ENCODE measurements at places on chromosomes 7 and 10. TPM values are rescaled to one million over a fixed set of nuclear protein-coding genes. Genes with fewer than 3 reads are reported as not detected.

The PTEN gene
- 41.7 TPM for total RNA-seq

The HDAC9 gene
- total RNA-seq, result 2.0 TPM

The PTF1A gene
- total RNA-seq, result not detected

The JMJD1C gene
- total RNA-seq, result 123 TPM

The RSPH10B gene
- 0.69 TPM for total RNA-seq

The CEP41 gene
- 13.0 TPM for total RNA-seq

The ZNF25 gene
- 0.36 TPM for total RNA-seq

The CLEC2L gene
- total RNA-seq, result 1.5 TPM

The SAP25 gene
- total RNA-seq, result 5.3 TPM

The PAPOLB gene
- 0.90 TPM for total RNA-seq

DNA sequence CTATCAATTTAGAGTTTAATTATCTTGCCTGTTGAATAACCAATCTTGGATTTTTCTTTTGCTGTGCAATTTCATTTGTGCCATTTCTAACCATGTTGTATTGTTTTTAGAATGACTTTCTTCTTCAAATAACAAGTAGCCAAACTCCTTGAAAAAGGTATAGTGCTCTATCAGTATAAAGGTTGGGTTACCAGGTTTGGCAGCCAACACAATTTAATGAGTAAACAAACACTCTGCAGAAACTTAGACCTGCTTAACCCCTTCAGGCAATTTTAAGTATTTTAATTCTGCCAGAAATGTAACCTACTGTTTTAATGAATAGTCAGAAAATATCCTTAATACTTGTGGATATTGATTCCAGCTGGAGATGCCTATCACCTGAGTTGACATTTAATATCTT lies 299.8 kb downstream of the ARL4A start:
- DNase-seq, result no peak

DNA sequence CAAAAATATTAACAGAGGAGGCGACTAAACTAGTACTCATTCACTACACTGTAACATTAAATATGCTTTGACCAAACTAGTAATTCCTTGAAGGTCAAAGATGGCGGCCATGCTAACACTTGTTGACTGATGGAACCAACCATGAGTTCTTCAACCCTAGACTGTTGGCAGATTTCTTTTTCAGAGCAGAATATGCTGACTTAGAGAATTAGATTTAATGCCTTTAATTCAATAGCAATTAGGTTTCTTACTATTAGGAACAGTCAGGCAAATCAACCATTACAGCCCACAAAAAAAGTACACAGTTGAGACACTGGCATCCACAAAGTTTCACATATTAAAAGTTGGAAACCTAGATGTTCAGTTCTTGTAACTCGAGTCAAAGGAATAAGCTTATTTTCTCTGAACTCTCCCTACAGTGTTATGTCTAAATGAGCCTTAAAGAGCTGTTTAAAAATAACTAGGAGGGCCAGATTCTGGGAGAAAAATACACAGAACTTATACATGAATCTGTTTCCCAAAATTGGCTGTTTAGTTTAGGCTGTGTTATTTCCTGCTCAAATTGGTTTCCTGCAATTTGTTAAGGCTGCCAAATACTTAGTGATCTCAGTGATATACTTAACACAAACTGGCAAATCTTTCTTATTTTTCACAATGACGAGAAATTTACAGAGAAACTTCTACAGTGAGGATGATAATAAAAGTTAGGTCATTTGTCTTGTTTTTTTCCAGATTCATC lies 17.6 kb downstream of the CHCHD3 start:
- DNase-seq, result no peak

DNA sequence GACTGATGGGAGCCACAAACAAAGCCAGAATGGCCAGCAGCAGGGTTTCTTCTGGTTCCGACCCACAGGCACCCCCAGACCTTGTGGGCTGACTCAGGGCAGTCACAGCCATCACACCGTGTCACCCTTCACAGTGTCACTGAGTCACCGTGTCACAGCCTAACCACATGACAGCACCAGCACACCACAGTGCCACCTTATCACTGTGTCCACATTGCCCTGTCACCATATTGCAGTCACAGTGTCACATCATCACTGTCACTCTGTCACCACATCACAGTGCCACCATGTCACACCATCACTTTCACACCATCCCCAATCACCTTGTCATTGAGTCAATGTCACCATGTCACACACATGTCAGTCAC lies 77.0 kb downstream of the OAT start:
- DNase-seq, result peak; percentile 29

DNA sequence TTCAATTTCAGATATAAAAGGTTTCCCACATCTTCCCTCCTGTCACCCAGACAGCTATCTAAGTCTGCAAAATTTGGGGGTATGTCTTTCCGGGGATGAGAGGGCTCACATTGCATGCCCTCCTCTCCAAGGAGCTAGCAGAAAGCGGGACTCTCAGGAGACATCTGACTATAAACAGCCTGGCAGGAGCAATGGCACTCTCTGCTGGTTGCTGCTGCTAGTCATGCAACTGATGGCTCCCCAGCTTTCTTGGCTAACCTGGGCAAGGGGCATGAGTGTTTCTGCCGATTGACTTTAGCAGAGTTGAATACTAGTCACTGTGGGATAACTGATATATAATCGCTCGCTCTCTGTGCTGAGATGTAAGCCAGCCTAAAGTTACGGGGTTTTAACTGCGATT lies 12.0 kb downstream of the TBX20 start:
- DNase-seq, result peak; percentile 59

GRCh38 chr7:50421043-50421442 lies 29.1 kb downstream of the FIGNL1 start:
- DNase-seq, result peak; percentile 49

GRCh38 chr7:53094827-53095226 lies 59.4 kb downstream of the POM121L12 start:
- no peak for DNase-seq

GRCh38 chr10:101687071-101687658 lies 7.8 kb downstream of the FBXW4 start:
- DNase-seq, result no peak

DNA sequence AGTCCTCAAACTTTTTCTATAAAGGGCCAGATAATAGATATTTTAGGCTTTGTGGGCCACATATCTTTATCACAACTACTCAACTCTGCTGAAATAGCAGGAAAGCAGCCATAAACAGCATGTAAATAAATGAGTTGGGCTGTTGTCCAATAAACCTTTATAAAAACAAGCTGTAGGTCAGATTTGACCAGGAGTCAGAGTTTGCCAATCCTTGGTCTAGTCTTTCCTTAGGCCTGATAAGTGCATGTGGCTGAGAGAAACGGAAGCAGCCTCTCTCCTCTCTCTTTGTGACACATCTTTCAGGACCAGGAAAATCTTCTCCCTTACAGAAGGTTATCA lies 724.5 kb downstream of the GRID1 start:
- DNase-seq, result no peak

GRCh38 chr7:31129067-31129466 lies 77.0 kb downstream of the ADCYAP1R1 start:
- DNase-seq, result peak; percentile 64

DNA sequence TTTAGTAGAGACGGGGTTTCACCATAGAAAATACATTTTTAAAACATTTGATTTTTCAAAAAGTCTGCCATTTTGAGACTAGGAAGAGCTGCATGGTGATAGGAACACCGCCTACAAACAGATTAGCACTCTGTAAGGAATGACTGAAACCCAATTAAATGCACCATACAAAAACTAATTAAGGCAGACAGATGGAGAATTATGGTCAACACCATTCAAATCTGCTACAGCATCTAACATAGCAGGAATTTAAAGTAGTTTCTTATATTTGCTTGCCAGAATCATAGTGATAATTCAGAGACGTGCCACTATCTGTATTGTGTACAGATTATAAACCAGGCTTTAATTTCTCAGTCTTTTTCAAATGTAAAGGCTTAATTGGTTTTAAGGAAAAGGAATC lies 68.2 kb downstream of the ENO4 start:
- DNase-seq, result no peak

DNA sequence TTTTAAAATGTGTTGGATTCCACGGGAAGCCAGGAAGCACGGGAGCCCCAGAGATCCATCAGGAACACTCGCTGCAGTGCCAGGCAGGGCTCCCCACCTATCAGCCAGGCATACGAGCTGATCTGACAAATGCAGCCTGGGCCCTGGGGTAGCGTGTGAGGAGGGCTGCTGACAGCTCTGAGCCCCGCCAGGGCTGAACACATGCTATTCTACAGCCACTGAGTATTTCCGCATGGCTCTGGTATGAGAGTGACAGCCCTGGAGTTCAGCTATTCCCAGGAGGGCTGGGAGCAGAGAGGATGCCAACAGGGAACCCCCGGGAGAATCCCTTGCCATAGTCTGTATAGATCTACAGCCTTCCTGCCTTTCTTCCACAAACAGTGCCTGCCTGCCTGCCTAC lies 237.3 kb upstream of the ZMIZ1 start:
- no peak for DNase-seq

GRCh38 chr10:21705142-21705827 lies 171.3 kb downstream of the MLLT10 start:
- DNase-seq, result no peak

DNA sequence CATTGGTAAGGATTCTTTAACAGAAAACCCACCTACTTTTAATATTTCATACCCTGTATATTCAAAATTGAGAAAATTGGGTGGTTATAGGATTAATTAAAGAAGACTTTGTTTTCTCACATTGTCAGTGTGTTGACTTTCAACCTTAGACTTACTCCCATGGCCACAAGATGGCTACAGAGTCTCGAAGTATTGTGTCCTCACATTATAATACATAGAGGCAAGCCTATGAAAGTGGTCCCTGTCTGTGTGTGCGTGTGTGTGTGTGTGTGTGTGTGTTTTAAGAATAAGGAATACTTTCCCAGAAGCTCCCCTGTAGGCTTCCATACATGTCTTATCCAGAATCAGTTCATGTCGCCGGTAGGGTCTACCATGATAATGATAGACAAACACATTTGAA lies 180.0 kb downstream of the PHF14 start:
- peak; percentile 51 for DNase-seq

DNA sequence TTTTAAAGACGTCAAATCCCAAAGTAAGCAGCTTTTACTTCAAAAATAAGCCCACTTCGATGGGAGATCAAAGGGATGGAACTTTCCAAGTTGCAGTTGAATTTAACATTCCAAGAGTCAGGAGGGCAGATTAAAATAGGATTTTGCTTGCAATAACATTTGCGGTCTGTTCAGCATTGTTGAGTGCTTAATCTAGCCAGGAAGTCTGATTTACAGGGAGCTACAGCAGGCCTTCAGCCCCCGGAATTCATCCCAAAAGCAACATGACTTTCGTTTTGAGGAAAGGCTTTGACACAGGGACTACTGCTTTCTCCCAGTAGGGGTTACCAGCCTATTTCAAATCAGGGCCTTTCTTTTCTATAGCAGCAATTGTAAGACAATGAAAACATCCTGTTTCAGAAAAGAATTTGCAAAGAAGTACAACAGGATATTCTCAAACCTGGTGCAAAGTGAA lies 279.6 kb upstream of the PITRM1 start:
- DNase-seq, result peak; percentile 56

GRCh38 chr7:92831716-92832533 lies 4.4 kb downstream of the CDK6 start:
- no peak for DNase-seq

DNA sequence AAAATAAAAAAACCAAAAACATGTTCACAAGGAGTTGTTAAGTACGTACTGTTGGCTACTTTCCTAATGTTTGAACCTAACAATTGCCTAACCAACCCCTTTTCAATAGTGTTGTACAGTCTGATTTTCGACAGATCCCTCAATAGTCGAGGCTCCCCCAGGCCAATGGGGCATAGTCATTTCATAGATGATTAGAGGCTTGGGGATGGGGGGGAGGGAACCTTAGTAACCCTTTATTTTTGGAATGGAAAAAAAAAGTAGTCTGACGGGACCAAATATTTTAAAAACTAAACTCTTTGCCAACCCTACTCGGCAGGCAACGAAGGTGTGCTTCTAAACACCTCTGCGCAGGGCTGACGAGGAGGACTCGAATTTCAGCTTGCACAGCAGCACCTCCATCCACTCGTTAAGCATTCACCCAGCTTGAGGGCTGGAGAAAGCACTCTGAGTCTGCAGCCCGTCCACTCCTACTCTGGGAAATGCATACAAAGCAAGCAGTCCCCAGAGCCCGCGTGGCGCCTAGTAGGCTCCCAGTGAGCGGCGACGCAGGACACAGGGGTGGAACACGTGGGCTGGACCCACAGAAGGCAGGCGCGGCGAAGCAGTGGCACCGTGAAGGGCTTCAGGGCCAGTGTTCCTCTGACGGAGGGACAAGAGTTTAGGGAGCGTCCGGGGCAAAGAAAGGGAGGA lies 899 bp downstream of the PUS7 start:
- DNase-seq, result peak; percentile 78

GRCh38 chr7:16345979-16346958 lies 75.1 kb downstream of the CRPPA start:
- no peak for DNase-seq

GRCh38 chr10:88526501-88527105 lies 56.5 kb downstream of the RNLS start:
- no peak for DNase-seq

DNA sequence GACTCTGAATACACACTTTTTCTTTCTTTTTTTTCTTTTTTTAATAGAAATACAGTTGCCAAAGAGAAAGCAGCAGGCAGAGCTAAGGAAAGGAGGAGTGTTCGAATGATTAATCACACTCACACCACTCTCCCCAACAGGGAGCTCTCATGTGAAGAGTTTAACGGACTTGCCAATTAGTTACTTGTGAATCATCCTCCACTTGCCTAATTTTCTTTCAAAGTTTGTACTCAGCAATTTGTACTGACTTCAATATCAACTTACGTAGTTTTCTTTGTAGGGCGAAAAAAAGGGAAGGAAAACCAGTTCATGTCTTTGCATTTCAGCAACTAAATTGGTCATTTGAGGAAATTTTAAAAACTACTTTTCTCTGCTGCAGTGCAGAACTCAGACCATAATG lies 109.2 kb downstream of the PIP4K2A start:
- DNase-seq, result no peak

DNA sequence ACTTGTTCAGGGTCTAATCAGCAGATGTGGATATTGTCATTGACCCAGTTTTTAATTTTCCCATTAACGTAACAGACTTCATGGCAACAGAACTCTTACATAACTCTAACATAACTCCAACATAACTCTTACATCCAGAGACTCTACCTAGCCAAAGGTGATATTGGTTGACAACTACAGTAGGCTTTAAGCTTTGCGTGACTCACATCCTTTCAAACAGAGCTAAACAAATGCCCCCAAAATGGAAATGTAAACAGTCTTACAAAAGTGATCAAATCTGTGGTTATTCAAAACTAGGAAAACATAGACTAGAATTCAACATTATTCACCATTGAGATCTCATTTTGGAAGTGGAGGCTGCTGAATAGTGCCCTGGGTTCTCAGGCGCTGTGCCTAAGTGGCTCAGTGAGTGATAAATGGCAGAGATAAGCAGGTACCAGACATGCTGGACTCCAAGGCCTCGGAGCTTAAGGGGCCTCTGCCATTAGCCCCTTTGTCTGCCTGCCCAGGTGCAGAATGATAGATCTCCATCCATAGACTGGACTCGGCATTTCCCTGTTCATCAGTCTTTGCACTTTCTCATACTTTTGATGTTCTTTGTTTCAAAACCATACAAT lies 34.3 kb upstream of the BTBD16 start:
- DNase-seq, result no peak

Measured in endodermal cell (in vitro differentiated cells).